GOT3 (cell line): ENCODE measurements at places on chromosomes 5 and 9.

DNA sequence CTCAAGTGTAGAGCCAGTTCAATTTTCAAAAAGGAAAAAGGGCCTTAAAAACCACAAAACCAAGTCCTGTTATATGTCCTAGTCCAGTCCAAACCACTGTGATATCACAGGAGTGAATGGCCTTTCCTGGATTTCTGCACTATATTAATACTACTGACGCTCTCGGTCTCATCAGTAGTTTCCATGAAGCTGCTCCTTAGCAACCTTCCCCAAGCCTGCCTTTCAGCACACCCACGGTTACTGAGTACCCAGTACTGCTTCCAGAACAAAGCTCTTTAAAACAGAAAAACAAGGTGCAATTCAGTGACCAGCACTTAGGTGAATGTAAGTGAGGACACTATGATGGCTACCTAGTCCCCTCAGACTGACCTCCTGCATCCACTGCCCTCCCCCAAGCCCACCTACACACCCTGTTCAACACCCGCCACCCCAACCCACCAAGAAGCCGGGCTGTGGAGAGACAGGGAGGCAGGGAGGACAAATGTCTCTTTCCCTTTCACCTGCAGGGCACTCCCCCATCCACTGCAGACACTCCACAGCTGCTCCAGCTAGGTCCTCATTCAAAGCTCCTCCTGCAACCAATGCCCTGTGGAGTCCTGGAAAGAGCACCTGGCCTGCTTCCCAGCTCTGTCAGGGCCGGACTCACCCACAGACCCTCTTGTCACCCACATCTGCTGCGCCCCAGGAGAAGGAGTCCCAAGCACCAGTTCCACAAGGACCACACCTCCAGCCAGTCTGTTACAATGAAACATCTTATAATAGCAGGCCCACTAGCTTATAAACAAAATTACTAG lies 25.9 kb downstream of the PSMB7 start:
- DNase-seq = no peak

- DNase-seq = no peak
These were observed 38.3 kb downstream of the RECK start for GRCh38 chr9:36074870-36075532.

- no peak for DNase-seq
These were observed 26.5 kb downstream of the CEP72 start for GRCh38 chr5:638501-639252.

- DNase-seq = no peak
These were observed 424.2 kb upstream of the GRIA1 start for GRCh38 chr5:153066281-153066680.

- DNase-seq = no peak
These were observed 2.7 kb downstream of the PTGER4 start for GRCh38 chr5:40682154-40683017.

DNA sequence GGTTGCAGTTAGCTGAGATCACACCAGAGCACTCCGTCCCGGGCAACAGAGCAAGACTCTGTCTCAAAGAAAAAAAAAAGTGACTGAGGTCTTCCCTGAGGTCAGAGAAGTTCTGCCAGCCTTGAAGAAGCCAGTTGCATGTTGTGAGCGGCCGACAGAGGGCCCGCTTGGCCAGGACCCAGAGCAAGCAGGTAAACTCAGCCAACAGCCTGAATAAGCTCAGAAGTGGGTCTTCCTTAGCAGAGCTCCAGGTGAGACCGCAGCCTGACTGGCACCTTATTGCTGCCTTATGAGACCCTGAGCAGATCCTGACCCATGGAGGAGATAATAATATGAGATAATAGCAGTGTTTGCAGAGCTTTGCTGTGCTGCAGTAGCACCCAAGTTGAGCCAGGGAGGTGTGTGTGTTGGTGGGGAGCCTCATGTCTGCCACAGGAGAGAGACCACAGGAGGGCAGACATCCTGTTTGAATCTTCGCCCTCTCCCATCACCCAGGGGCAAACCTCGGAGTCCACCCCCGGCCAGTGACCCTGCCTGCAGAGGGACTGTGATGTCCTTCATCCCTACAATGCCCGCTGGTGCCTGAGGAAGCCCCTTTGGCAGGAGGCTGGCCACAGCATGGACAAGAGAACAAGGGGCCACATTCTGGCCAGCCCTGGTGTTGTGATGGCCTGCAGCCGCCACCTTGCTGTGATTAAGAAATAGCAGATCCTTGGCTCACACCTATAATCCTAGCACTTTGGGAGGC lies 10.8 kb upstream of the BARX1 start:
- no peak for DNase-seq

GRCh38 chr5:87844866-87845265 lies 423.8 kb downstream of the TMEM161B start:
- no peak for DNase-seq

- no peak for DNase-seq
These were observed 37.3 kb upstream of the TENT4A start for GRCh38 chr5:6675784-6676491.

DNA sequence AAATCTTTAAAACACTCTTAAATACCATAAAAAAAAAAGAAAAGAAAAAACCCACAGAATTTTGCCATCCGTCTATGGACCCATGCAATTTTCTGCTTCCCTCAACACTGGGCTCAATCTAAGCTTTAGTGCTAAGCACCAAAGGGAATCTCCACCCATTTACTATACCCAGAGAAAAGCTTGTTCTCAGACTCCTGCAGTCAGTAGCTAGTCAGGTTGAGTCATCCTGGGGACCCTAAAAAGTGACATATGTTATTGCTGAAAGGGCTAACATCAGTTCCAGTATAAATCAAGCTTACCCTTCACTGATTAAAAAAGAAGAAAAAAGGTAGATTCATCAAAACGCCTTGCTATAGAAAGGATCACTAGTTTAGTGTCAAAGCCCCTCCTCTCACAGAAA lies 177.6 kb downstream of the MUSK start:
- no peak for DNase-seq

- no peak for DNase-seq
These were observed 71.1 kb downstream of the EHMT1 start for GRCh38 chr9:137689745-137690529.

DNA sequence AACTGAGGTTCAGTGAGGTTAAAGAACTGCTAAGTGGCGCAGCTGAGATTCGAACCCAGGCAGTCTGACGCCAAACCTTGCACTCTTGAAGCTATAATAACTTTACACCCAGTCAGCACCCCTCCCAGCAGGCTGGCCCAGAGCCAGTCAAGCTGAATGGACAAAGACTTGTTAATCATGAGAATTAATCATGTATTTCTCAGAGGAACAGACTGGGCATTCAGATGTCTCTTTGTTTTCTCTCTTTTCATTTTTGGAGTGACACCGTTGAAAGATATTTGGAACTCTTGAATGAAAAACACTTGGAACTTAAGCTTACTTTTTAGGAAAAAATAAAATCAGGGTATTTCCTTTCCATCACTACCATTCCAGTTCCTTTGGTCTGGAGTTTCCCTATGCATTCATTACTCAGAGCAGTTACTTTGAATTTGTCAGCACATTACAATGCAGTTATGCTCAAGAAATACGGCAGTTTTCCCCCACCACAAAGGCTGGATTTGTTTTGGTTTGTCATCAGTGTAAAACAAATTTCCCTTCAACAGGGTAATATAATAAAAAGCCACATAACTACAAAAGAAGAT lies 22.6 kb upstream of the MAMDC2 start:
- DNase-seq = no peak

GRCh38 chr9:116589392-116590354 lies 97.4 kb upstream of the TRIM32 start:
- DNase-seq = no peak

DNA sequence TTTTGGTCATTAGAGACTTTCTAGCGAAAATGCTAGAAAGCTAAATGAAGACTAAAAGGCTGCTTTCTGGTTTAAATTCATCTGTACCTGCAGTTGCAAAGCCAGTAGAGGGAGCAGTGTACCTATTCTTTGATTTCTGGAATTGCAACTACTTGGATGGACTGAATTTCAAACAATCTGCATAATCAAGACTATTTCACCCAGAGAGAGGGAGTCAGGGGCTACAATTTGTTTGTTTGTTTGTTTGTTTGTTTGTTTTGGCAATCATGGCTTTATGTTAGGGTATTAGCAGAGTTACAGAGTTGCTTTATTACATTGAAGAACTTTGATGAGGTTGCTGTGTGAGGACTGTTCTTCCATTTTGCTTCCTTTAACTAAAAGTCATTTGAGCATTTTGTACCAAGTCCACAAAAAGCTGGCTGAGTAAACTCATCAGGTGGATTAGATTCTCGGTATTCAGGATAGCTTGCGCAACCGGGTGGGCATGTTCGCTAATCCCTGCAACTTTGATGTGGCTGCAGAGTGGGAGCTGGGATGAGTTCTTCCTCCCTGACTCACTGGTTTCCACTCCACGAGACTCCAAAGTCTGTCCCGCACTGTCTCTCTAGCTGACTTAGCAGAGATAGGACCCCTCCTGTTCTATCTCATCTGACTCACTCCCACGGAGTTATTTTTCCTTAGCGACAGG lies 80.0 kb upstream of the TUT7 start:
- DNase-seq = no peak

DNA sequence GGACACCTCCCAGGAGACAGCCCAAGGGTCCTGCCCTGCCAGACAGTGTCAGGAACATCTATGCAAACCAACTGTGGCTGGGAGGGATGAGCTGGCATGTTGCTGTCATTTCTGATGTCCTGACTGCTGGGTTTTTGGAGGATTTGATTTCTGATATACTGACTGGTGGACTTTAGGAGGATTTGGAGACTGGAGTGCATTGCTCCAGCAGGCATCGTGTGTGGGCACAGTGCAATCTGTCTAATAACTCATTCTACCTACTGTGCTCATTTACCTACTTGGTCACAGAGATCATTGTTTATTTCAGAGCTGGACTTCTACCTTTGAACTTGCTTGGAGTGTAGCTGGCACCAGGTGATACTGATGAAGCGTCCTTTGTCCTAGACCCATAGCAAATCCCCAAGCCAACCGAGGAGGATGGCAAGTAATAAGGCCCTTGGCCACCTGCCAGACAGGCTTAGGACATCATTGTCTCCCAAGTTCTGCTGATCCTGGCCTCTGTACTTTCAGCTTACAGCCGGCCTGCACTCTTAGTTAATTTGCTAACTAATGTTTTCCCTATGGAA lies 124.3 kb upstream of the ICE1 start:
- DNase-seq = no peak

- no peak for DNase-seq
These were observed 467.3 kb downstream of the DNAH5 start for GRCh38 chr5:13477118-13477737.

DNA sequence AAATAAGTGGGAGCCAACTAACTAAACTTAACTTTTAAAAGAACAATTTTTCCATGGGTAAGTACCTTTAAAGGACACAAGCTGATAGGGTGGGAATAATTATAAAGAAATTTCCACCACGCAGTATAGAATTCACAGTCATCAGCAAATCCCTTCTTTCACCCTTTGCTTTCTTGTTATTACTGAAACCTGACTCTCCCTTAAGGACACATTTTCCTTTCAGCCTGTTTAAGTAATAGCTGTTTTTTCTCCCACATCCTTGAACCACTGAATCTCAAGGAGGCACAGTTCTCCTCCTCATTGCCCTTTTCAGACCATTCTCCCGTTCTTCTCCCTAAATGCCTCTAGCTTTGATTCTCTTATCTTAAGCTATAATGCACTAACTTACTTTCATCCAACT lies 6.3 kb downstream of the C5orf15 start:
- DNase-seq = no peak

- no peak for DNase-seq
These were observed 80.2 kb downstream of the PTPN3 start for GRCh38 chr9:109417585-109418544.

DNA sequence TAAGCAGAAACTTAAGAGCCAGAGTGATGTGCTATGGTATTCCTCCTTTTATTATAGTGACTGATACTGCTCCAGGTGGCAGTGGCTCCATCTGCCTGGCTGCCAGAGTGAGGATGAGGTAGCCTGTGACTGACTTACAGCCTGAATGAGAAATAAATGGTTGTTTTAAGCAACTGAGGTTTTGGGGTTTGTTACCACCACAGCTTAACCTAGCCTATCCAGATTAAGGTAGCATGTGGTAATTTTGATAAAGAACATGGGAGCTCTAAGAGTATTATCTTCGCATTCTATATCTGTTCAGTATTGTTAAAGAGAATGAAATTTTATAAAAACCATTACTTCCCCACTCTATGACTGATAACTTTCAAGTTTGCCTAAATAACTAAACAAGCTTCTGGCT lies 39.0 kb downstream of the GOLPH3 start:
- DNase-seq = no peak

DNA sequence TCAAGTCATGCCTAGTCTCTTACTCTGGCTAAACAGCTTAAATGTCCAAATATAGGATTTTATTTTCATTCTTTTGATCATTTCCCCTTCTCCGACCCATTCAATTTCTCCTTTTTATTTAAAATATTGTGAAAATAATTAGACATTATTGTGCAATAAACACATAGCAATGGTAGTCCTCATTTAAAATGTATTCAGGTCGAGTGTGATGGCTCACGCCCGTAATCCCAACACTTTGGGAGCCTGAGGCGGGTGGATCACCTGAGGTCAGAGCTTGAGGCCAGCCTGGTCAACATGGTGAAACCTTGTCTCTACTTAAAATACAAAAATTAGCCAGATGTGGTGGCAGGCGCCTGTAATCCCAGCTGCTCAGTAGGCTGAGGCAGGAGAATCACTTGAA lies 26.7 kb downstream of the ADAMTS6 start:
- DNase-seq = no peak

GRCh38 chr9:131960851-131961495 lies 118.7 kb downstream of the MED27 start:
- DNase-seq = no peak

- no peak for DNase-seq
These were observed 6.0 kb downstream of the RANBP17 start for GRCh38 chr5:170867825-170868224.

GRCh38 chr5:38670878-38671277 lies 114.4 kb upstream of the LIFR start:
- DNase-seq = no peak

GRCh38 chr5:113166852-113167366 lies 190.3 kb downstream of the DCP2 start:
- no peak for DNase-seq

DNA sequence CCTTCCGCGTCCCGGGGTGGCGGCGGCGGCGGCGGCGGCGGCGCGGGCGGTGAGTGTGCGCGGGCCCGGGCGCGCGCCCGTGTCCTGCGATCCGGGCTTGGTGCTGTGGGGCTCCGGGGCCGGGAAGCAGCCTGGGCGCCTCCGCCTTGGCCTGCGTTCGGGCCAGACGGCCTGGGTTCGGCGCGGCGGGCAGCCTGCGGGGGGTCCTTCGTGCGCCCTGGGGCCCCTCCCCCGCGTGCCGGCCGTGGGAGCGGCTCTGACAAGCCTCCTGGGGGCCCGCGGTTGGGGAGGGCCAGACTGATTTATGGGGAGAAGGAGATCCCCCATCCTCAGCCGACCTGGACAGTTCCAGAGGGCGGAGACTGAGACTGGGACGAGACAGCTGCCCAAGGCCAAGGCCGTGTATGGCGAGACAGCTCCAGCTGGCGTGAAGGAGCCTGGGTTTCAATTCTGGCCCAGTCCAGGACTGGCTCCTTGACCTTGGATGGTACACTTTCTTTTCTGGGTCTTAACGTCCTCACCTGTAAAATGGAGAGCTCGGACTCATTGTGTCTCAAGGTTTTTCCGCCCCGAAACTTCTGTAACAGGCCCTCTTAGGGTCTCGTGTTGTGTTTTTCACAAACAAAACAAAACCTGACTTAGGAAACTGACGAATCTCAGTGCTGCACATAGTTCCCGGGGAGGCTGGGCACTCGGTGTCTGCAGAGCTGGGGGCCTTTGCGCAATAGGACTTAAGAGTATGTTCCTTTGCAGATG lies 603 bp downstream of the TMEM268 start:
- peak; percentile 4 for DNase-seq
